GM23248 (cell line): ENCODE measurements at places on chromosomes 6 and 20. TPM values are rescaled to one million over a fixed set of nuclear protein-coding genes. Genes with fewer than 3 reads are reported as not detected.

Gene MEI4
- total RNA-seq = not detected in 2 replicates

GRCh38 chr6:90088009-90088408, 193.7 kb downstream of the GJA10 start:
- DNase-seq = peak; percentile 78

GRCh38 chr20:63766695-63767426, 27.3 kb downstream of the SLC2A4RG start:
- no peak for DNase-seq

Gene WFDC13
- total RNA-seq = not detected in 2 replicates

DNA sequence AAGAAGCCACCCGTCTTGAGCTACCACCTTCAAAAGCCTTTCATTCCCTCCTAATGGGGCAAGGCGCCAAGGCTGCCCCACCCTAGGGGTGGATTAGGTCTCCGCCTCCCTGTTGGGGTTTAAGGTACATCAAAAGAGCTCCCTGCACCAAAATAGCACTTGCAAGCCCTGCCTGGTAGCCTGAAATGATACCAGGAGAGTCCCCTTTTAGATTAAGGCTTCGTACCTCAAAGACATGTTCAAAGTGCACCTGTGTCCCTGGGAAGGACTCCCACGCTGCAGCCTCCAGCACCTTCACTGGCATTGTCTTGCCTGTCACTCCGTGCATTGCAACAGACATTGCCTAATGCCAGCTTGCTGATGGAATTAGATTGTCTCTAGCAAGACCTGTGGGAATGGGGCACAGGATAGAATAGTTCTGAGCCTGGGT, 15.7 kb upstream of the CDKN1A start:
- DNase-seq = no peak

Gene DEFB124
- total RNA-seq = not detected in 2 replicates

GRCh38 chr6:118746145-118746824, 94.9 kb upstream of the CEP85L start:
- DNase-seq = no peak

- DNase-seq = peak; percentile 96
Observed at GRCh38 chr6:13355043-13355945, 27.0 kb upstream of the TBC1D7 start.

Gene PREP
- 15.7 and 18.9 TPM in 2 replicates for total RNA-seq

DNA sequence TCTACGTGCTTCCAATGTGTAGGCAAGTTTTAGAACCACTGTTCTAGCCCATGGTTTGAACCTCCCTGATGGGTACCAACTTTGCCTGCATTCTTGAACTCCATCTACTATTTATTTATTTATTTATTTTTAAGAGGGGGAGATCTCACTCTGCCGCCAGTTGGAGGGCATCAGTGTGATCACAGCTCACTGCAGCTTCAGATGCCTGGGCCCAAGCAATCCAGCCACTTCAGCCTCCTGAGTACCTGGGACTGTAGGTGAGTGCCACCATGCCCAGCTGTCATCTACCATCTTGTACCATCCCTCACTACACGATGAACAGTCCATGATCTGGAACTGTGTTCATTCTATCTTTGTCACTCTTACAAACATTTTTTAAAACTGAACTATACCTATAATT, 28.2 kb downstream of the HLA-F start:
- no peak for DNase-seq

Gene HEY2
- not detected in 2 replicates for total RNA-seq

GRCh38 chr20:54069501-54069971, 858 bp downstream of the BCAS1 start:
- no peak for DNase-seq

DNA sequence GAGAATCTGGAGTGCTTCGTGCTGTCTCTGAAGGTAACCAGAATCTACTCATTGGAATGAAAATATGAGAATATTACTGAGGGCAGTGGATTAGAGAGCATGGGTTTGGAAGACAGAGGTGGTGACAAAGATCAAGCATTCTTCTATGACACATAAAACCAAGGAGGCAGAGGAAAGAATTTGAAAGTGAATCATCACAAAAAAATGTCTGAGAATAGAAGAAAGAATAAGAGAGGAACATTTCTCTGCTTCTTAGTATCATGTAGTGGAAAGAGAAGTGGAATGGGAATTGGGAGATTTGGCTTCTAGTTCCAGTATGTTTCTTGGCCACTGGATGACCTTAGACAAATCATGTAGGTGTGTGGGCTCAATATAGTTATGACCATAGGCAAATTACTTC, 474.0 kb downstream of the TFAP2B start:
- peak; percentile 34 for DNase-seq

Gene SAMD3
- 0.32 and 11.3 TPM in 2 replicates for total RNA-seq

Gene EDN3
- total RNA-seq = not detected in 2 replicates

DNA sequence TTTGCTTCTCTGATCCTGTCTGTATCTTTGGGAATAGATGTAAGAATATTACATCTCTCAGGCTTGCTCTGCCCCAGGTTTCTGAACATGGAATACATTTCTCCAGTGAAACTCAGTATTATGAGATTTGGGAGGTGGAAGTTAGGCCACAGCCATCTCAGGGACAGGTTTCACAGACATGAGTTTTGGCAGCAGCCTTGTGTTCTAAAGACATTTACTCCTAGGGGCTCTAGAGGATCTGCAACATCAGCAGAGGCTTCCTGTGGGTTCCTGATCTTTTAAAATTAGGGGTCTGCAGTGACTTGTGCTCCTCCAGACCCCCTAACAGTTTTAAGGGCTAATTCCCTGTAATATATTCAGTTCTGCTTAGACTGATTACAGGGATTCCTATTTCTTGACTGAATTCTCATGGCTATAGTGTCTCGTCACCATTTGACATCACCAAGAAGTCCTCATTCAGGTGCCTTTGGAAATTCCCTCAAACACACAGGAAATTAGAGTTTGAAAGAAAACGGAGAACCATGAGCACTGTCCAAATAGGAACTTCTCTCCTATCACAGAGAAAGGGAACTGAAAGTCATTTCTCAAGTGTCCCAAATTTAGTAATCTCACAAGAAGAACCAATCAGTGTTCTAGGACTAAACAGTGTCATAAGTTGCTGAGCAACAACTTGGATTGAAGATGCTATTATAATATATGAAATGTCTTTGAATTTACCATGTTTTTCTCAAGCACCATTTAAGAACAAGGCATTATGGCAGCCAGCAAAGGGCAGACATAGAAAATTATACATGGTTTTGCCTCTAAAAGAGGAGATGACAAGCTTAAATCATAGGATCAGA, 2.5 kb upstream of the HLA-DRA start:
- peak; percentile 45 for DNase-seq

- no peak for DNase-seq
Observed at GRCh38 chr20:61861054-61861841, 204.4 kb downstream of the TAF4 start.

GRCh38 chr20:32634041-32634805, 39.5 kb downstream of the C20orf203 start:
- DNase-seq = peak; percentile 22

Gene C6orf58
- total RNA-seq = not detected in 2 replicates

DNA sequence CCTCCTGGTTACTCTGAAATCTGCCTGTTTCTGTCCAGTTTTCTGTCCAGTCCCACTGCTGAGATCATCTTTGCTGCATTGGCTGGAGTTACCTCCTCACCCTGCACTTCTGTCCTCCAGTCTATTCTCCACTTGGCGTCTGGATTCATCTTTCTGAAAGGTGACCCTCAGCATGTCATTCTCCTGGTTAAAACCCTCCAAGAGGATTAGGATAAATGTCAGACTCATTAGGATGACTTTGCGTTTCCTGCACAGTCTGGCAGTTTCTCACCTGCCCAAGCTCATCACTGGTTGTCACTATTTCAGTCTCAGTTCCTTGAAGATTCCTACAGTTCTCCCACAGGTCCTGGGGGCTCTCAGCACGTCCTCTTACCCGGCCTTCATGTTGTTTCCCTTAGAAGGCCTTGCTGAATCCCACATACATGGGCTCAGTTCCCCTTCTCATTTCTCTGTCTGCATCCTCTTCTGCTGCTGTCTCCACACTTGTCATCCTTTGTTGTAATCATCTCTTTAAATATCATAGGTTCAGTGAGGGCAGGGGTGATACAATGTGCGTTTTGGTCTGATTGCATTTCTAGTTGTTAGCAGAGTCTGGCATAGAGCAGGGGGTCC, 374.8 kb downstream of the QKI start:
- no peak for DNase-seq

- no peak for DNase-seq
Observed at GRCh38 chr6:131980338-131980790, 29.2 kb upstream of the CCN2 start.

GRCh38 chr6:128519931-128520435, 416 bp downstream of the PTPRK start:
- peak; percentile 79 for DNase-seq

GRCh38 chr6:10529231-10529801, 8.2 kb downstream of the GCNT2 start:
- DNase-seq = no peak

GRCh38 chr6:118935331-118935668, 341 bp upstream of the MCM9 start:
- no peak for DNase-seq
